Activated naive CD8-positive, alpha-beta T cell treated with anti-CD3 and anti-CD28 coated beads, Interleukin-2, amount 10 ng/mL, durations not matched to agents 7 days and 5 days (primary cell): ENCODE measurements at places on chromosomes 6 and 20. TPM values are rescaled to one million over a fixed set of nuclear protein-coding genes. Genes with fewer than 3 reads are reported as not detected.

DNA sequence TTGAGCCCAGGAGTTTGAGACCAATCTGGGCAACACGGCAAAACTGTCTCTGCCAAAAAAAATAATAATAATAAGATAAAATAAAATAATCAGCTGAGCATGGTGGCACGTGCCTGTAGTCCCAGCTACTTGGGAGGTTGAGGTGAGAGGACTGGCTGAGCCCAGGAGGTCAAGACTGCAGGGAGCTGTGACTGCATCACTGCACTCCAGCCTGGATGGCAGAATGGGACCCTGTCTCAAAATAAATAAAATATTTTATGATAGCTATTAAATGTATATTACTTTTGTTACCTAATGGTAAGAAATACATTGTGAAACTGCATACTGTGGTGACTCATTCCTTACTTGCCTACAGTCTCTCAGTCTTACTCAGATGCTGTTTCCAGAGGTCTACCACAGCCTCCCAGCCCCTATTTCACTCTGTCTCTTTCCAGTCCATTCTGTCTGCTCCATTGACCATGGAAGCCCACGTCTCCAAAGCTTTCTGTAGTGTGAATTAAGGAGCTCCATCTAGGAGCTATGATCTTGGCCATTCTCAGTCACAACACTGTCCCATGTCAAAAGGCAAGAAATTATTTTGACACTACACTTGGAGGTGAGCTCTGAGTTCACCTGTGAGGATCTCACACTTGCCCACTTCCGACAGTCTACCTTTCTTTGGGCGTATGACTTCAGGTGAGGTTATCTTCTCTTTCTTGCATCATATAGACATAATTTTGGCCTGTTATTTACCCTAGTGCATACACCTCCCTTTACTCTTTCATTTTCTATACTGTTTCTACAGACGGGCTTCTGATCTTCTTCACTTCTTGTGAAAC is 22.4 kb upstream of the SNX9 start:
- no peak for DNase-seq

GRCh38 chr6:149950423-149950822 is 8.6 kb downstream of the ULBP2 start:
- no peak for DNase-seq

DNA sequence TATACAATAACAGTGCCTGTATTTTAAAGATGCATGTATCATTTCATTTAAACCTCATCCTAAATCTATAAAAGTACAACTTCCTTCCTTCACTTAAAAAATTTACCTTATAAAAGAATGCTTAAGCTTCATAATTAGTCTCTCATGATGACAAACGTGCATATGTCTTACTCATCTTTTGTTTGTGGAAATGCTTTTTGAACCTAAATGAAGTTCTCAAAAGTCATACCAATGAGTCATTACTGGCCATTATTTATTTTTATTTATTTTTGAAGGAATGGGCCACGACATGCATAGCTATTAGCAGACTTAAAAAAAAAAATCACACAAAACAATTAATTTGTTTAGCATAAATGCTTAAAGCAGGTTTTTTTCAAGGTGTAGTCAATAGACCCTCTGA is 3.7 kb downstream of the TFB1M start:
- DNase-seq = no peak

DNA sequence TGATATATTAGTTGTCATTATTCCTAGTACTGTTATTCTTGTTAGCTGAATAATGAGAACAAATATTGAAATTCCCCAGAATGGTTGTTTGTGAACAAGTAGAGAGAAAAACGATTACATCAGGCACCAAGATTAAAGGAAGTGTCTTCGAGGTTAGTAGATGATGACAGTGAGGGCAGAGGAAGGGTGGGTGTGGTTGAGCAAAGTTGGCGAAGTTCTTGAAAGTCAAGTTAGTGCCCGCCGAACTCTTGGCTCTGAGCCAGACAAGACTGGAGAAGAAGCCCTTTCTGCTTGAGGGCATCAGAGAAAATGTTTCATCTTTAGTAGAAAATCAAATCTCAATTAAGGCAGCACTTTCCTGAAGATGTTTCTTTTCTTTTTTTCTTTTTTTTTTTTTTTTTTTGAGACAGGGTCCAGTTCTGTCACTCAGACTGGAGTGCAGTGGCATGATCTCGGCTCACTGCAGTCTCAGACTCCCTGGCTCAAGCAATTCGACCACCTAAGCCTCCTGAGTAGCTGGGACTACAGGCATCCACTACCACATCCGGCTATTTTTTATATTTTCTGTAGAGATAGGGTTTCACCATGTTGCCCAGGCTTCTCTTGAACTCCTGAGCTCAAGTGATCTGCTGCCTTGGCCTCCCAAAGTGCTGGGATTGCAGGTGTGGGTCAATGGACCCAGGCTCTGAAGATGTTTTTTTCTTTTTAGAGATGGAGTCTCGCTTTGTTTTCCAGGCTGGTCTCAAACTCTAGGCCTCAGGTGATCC is 77.1 kb downstream of the SGK1 start:
- DNase-seq = peak; percentile 58

DNA sequence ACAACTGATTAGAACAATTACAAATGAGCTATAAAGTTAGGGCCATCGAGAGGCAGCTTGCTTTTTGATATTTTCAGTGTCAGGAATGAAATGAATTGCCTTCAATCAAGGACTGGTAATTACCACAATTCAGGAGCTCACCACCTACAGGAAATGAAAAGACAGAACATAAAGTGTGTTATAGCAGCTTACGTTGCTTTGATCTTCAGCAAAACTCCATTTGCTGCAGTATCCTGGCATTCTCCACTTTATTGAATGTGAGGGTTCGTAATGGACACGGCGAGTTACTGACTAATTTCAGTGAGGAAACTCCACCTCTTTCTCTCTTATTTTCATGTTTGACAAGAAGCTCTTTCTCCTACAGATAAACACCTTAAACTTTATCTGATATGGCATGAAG is 440.0 kb upstream of the HSF2 start:
- DNase-seq = no peak

SLC22A16 gene
- not detected for total RNA-seq

- no peak for DNase-seq
Observed at GRCh38 chr20:60255415-60255814, 297.2 kb downstream of the CDH26 start.

C20orf204 gene
- 9.7 TPM for total RNA-seq

PXDC1 gene
- total RNA-seq = 0.31 TPM

GRCh38 chr6:20771409-20771808 is 237.2 kb downstream of the CDKAL1 start:
- DNase-seq = no peak

FAM83B gene
- total RNA-seq = not detected

- no peak for DNase-seq
Observed at GRCh38 chr6:16583144-16583762, 178.0 kb downstream of the ATXN1 start.

DNA sequence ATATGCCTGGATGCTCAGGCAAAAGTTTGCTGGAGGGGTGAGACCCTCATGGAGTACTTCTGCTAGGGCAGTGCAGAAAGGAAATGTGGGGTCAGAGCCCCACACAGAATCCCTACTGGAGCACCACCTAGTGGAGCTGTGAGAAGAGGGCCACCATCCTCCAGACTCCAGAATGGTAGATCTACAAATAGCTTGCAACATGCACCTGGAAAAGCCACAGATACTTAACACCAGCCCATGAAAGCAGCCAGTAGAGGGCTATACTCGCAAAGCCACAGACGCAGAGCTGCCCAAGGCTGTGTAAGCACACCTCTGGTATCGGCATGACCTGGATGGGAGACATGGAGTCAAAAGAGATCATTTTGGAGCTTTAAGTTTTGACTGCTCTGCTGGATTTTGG is 60.7 kb upstream of the GJE1 start:
- DNase-seq = no peak

ATP6V1G2 gene
- total RNA-seq = 4.5 TPM

SUN5 gene
- not detected for total RNA-seq

CHD6 gene
- total RNA-seq = 58.9 TPM

DNA sequence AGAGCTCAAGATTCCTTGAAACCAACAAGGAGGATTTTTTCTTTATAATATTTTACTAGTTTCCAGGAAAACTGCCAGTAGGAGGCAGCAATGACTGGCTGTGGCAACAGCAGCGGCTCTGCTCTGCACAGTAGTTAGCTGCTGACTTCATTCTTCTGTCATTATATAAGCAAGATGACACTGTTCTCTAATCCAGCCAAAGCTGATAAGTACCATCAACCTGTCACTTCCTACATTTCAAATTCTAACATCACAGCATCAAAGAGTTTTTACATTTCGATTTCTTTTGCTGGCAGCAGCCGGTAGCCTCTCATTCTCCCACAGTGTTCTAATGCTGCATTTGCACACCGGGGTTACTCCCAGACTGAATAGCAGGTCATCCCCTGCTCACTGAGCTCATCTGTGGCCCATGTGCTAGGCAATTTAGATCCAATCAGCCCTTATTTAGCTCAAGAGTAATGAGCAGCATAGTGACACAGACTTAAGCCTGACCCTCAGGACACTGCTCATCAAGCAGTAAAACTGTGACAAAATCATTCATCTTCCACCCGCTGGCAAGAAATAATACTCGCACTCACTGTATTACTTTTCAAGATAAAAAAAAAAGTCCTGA is 67.8 kb downstream of the MMS22L start:
- no peak for DNase-seq
